ENCODE measurements at places on chromosomes 2 and 18.

DNA sequence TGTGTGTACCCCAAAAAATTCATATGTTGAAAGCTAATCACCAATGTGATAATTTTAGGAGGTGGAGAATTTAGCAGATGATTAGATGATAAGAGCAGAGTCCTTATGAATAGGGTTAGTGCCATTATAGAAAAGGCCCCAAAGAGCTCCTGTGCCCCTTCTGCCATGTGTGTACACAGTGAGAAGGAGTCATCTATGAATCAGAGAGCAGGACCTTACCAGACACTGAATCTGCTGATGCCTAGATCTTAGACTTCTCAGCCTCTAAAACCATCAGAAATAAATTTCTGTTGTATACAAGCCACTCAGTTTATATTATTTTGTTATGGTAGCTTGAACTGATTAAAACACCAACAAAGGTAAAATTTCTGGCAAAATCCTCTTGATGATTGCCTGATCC lies 560.0 kb upstream of the CDH2 start:
- DNase-seq: no peak

DNA sequence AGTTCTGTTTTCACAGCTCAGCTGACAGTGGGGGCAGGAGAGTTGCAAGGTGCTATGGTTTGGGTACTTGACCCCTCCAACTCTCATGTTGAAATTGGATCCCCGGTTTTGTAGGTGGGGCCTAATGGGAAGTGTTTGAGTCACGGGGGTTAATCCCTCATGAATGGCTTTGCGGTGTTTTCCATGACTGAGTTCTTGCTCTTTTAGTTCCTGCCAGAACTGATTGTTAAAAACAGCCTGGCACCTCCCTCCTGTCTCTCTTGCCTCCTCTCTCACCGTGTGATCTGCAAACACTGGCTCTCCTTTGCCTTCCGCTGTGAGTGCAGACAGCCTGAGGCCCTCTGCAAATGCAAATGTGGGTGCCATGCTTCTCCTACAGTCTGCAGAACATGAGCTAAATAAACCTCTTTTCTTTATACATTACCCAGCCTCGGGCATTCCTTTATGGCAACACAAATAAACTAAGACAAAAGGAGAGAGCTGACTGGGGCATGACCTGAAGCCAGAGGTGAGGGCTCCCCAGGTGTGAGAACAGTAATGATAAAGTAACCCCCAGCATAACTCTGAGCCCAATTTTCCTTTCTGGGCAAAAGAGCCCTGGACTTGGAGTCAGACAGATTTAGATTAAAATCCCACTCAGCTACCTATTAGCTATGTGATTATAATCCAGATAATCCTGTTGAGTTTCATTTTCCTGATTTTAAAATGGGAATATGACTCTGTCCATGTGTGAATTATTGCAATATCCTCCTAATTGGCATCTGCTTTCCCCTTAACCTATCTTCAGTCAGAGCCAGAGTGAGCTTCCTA lies 64.9 kb upstream of the CAPN13 start:
- DNase-seq: no peak

DNA sequence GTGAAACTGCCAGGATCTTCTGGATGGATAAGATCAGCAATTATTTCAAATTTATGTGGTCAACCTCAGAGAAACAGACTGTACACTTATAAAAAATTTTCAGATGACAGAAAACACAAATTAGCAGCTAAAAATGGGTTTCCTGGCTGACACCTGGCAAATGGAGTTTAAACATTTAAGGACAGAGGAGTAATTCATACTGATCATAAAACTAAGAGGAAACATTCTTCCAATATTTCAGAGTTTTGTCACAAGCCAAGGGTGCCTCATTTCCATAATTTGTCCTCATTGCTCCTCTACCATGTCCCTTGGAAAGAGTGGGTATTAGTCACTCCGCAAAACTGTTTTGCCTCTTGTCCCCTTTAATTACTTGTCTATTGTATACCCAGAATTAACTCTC lies 70.2 kb downstream of the TMEFF2 start:
- no peak for DNase-seq

- no peak for DNase-seq
Measured at GRCh38 chr2:130328710-130329109, 14.0 kb upstream of the IMP4 start.

DNA sequence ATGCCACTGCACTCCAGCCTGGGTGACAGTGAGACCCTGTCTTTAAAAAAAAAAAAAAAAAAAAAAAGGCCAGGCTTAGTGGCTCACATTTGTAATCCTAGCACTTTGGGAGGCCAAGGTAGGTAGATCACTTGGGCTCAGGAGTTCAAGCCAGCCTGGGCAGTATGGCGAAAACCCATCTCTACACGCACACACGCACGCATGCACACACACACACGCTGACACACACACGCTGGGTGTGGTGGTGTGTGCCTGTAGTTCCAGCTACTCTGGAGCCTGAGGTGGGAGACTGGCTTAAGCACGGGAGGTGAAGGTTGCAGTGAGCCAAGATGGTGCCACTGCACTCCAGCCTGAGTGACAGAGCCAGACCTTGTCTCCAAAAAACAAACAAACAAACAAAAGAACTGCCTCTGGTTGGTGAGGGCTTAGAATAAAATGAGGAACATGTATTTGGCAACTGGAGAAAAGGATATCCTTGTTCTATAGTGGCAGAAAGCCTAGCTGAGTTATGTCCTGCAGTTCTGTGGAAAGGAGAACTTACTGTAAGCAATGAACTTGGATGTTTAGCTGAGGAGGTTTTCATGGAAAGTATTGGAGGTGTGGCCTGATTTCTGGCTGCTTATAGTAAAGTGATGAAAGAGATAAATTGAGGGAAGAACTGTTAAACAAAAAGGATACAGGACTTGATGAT lies 34.0 kb downstream of the HAT1 start:
- DNase-seq: no peak

GRCh38 chr2:219430633-219431615 lies 3.7 kb upstream of the SPEG start:
- no peak for DNase-seq

GRCh38 chr2:215358312-215358845 lies 46.5 kb downstream of the ATIC start:
- DNase-seq: no peak

DNA sequence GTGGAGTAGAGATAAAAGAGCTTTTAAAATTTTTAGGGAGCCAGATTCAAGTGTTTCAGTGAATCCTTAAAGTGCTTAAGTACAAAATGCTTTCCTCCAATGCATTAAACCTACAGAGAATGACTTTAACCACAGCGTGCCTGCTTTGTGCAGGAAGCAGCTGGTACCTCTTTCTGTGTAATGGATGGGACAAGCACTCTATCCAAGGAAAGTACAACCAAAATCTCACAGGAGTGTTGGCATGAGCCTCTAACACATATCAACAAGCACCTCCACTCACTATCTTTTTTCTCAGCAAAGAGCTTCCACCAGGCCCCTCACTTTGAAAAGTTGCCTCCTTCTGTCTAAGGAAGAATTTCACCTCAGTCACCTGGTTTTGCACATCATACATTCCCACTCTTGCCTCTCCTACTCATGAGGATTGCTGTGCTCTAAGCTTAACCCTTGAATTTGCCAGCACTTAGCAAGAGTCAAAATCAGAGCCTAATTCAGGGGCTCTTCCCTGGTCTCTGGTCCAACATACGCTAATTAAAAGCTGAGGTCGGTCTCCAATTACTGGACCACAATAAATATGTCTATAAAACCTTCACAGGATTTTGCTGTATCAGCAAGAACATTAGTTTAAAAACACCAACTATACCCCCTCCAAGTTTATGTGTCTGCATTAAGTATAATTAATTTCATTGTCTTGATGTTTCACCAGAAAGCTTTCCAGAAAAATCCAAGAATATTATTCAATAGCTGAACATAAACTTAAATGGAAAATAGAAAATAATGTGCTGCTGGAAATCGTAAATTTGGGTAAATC lies 68.9 kb downstream of the ZNF521 start:
- DNase-seq: no peak

- no peak for DNase-seq
Measured at GRCh38 chr2:177478029-177478428, 85.5 kb downstream of the AGPS start.

DNA sequence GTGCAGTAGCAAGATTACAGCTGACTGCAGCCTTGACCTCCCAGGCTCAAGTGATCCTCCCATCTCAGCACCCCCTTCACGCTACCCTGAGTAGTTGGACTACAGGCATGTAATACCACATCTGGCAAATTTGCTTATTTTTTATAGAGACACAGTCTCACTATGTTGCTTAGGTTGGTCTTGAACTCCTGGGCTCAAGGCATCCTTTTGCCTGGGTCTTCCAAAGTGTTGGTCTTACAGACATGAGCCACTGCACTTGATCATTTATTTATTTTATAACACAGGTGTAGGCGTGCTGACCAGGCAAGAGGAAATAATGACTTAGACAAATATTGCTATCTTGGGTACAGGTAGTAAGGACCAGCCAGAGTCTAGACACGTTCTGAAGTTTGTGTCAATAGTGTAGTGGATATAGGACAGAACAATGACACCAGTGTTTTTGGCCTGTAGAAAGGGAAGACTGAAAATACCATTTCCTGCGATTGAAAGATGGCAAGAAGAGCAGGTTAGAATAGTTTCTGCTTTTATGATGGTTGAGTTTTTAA lies 71.0 kb upstream of the THUMPD2 start:
- no peak for DNase-seq

GRCh38 chr18:5284808-5285207 lies 10.7 kb downstream of the ZBTB14 start:
- no peak for DNase-seq

- no peak for DNase-seq
Measured at GRCh38 chr2:120914839-120915521, 179.3 kb downstream of the GLI2 start.

DNA sequence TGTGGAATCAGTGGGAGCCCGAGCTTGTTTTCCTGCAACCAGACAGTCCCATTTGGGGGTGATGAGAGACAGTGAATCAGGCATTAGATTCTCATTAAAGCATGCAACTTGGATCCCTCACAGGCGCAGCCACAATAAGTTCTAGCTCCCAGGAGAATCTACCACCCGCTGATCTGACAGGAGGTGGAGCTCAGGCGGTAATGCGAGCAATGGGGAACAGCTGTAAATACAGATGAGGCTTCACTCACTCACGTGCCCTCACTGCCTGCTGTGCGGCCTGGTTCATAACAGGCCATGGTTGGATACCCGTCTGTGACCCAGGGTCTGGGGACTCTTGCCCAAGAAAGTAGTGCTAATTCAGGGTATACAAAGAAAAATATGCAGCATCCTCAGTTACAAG lies 144.8 kb upstream of the RGPD4 start:
- DNase-seq: no peak

GRCh38 chr2:98269830-98270229 lies 76.4 kb upstream of the CNGA3 start:
- no peak for DNase-seq

GRCh38 chr18:2683055-2683454 lies 27.5 kb downstream of the SMCHD1 start:
- no peak for DNase-seq

- DNase-seq: no peak
Measured at GRCh38 chr2:80525152-80525551, 220.6 kb upstream of the LRRTM1 start.

DNA sequence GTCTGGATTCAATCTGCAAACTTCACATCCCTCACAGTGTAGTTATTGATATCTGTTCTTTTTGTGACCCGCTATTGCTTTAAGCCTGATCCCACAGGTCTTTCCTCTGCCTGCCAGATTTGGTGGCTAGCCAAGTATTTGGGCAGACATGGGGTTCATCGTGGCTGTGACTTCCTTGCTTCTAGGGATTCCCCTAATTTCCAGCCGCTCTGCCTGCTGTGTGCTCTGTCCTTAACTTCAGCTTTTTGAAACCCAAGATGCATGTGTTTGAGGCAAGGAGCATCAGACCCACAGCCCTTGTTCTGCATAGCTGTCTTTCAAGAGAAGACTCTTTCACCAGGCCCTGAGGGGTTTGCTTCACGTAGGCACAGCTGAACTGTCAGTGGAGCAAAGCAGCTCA lies 54.2 kb downstream of the NCAPH start:
- DNase-seq: no peak

DNA sequence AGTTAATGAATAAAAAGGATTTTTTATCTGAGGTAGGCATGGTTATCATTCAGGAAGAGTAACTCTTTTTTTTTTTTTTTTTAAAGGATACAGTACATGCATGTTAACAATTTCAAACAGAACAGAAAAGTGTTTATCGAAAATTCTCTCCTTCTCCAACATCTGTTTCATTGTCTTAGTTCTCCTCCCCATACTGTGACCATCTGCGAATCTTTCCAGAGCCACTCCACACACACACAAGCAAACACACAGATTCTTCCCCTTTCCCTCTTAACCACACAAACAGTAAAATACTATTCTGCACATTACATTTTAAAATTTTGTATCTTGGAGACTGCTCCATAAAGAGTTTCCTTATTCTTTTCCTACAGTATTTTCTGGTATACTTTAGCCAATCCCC lies 38.0 kb downstream of the NPC1 start:
- no peak for DNase-seq

- no peak for DNase-seq
Measured at GRCh38 chr18:59377613-59378337, 18.7 kb upstream of the LMAN1 start.

GRCh38 chr2:98300141-98300874 lies 45.9 kb upstream of the CNGA3 start:
- DNase-seq: no peak

GRCh38 chr2:67159929-67160328 lies 237.2 kb upstream of the ETAA1 start:
- DNase-seq: no peak

GRCh38 chr2:196294516-196294909 lies 123.1 kb upstream of the STK17B start:
- DNase-seq: no peak

DNA sequence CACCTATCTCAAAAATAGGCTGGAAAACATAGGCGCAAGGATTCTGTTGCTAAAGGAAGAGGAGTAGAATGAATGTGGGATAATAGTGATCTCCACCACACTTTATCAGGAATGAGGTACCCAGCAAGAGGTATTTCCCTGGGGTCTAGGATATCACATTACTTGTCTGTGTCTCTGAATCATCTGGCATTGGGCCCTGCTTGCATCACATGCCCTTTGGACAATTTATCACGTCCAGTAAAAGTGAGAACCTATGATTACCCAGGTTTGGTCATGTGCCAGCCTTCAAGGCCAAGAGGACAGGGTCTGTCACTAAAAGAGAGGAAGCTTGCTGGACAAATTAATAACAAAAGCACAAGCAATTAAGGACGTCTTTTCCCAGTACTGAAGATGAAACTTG lies 11.4 kb upstream of the TRAPPC8 start:
- no peak for DNase-seq

- DNase-seq: no peak
Measured at GRCh38 chr2:40554665-40555294, 102.9 kb upstream of the SLC8A1 start.
